HFFc6 (cell line): ENCODE measurements at places on chromosomes 7 and 10. TPM values are rescaled to one million over a fixed set of nuclear protein-coding genes. Genes with fewer than 3 reads are reported as not detected.

GRCh38 chr10:96830511-96831199 is 1.4 kb upstream of the LCOR start:
- DNase-seq, result peak; percentile 50

GRCh38 chr7:5997210-5997808 is 11.5 kb downstream of the PMS2 start:
- DNase-seq, result peak; percentile 49

- no peak for DNase-seq
These were observed 72.3 kb downstream of the ZRANB1 start for GRCh38 chr10:125014086-125014830.

Gene ANKRD1
- total RNA-seq, result 5.5 to 16.0 TPM (median 15.3 TPM) in 3 replicates

Gene SH3PXD2A
- 84.2 to 114 TPM (median 106 TPM) in 3 replicates for total RNA-seq

Gene RASSF4
- 1.0 to 2.2 TPM (median 1.1 TPM) in 3 replicates for total RNA-seq

Gene AS3MT
- total RNA-seq, result 2.3 to 2.9 TPM (median 2.5 TPM) in 3 replicates
